ENCODE measurements at places on chromosomes 3 and 15.

GRCh38 chr3:129528589-129529100 lies at the start of gene RHO:
Gene RHO, plus strand, starts transcription at chr3:129528639. Its CDS starts 95 bp downstream, at chr3:129528734.
- H3K27me3 ChIP-seq: no peaks in the 10 kb centered on the region
- H3K4me3 ChIP-seq: no peak within 1 kb of the TSS
- no peak within 1 kb of the TSS for H3K27ac ChIP-seq
- H3K4me1 ChIP-seq: peaks cover 51% of the 10 kb centered on the region

DNA sequence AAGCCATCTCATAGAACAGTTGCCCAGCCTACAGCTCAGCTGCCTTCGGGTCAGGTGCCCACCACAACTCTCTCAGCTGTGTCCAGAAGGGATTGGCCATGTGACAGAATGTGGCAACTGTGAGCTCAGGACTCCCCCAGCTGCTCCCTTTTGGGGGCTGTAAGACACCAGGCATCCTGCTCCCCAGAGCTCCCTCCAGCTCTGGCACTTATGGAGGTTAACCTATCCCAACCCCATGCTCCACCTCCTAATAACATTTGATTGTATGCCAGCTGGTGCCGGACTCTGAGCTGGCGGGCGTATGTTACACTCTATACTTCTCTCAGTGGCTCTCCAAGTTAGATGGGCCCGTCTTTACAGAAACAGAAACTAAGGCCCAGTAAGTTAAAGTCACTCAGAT lies 222.8 kb downstream of the FAM43A start:
- no peaks in the 10 kb centered on the region for H3K36me3 ChIP-seq
- peaks cover 10% of the 10 kb centered on the region for H3K4me1 ChIP-seq
- no peaks in the 10 kb centered on the region for H3K27me3 ChIP-seq
- H3K4me3 ChIP-seq: no peak overlapping the region
- H3K27ac ChIP-seq: no peak overlapping the region

GRCh38 chr3:113297841-113298240 lies 86.5 kb downstream of the BOC start:
- H3K27me3 ChIP-seq: no peaks in the 10 kb centered on the region
- H3K27ac ChIP-seq: no peak overlapping the region
- H3K4me1 ChIP-seq: no peaks in the 10 kb centered on the region
- DNase-seq: no peak
- no peak overlapping the region for H3K4me3 ChIP-seq

DNA sequence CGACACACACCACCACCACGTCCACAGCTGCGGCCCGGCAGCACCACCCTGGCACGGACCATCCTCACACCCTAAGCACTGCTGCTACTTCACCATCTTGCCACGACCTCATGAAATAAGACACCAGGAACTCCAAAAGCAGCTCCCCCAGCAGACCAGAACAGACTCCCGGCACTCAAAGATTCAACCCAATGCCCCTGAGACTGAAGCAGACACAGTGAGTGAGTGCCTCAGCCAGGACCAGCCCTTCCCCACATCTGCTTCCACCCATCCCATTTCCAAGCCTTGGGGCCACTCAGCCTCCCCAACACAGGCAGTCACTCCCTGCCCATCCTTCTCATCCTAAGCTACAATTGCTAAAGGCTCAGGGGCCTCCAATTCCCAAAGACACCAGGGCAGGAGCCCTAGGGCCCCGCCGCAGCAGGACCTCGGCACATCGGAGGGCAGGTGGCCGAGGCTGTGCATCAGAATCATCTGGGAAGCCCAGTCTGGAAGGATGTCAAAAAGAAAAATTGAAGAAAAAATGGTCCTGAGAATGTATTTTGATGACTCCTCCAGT lies 18.4 kb upstream of the OCA2 start:
- no peak for DNase-seq
- no peaks in the 10 kb centered on the region for H3K4me1 ChIP-seq
- H3K36me3 ChIP-seq: peaks cover 44% of the 10 kb centered on the region
- H3K4me3 ChIP-seq: no peak overlapping the region
- no peak overlapping the region for H3K27ac ChIP-seq
- no peaks in the 10 kb centered on the region for H3K27me3 ChIP-seq

All from CD14-positive monocyte (primary cell).